ENCODE measurements at places on chromosomes 3 and 15.

GRCh38 chr3:168273917-168274316 is 178.2 kb upstream of the GOLIM4 start:
- no peak for DNase-seq

GRCh38 chr3:4736284-4736861 is 242.9 kb upstream of the BHLHE40 start:
- no peak for DNase-seq

- no peak for DNase-seq
These were observed 207.2 kb downstream of the EPHA3 start for GRCh38 chr3:89314454-89315098.

DNA sequence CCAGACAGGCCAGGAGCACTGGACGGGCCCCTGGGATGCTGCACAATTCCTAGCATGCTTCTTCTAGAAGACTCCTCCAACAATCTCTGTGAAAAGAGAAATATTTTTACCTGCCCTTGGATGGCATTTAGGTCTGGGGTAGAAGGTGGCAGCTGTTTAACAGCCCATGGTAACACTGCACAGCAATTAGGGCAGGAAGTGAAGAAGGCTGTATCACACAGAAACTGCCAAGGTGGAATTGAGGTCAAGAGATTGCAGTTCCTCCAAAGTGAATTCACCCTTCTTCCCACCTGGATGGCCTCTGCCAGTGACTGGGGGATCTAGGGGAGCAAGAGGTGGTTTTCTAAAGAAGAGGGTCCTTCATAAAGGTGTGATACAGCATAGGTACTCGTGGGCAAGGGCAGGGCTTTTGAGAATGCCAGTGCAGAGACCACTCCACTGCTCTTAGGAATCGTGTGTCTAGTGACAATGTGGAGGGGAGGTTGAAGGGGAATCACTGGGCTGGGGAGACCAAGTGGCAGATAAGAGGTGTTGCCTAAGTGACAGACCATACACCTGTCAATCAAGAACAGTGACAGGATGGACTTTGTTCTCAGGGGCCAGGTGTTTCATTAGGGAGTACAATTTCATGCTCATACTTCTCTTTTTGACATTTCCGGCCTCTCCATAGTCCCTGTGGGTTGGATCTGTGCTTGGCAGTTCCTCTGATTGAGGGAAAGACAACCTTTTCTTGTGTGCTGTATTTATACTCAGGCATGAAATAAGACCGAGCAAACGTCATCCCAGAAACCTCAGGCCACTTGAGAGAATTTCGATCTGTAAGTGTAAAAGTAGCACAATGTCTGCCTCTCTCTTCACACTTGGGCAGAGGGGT is 83.5 kb upstream of the BCL6 start:
- DNase-seq, result no peak

DNA sequence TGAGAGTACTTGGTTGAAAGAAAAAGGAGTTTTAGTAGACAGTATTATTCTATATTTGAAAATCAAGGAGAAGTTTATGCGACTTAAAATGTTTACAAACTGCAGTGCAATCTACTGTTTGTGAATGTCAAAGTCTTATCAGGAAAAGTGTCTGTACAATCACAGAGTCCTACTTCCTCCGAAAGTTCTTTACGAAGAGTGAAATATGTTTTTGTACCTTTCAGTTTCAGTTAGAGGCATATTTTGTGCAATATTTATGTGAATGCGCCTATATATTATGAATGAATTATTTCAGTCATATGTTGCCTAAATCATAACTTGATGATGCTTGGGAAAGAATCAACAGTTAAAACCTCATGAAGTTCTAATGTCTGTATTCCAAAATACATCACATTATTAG is 31.5 kb downstream of the NGRN start:
- no peak for DNase-seq

GRCh38 chr3:171980578-171981270 is 58.7 kb upstream of the FNDC3B start:
- no peak for DNase-seq

GRCh38 chr3:187406927-187407326 is 38.7 kb downstream of the RTP4 start:
- DNase-seq, result no peak

DNA sequence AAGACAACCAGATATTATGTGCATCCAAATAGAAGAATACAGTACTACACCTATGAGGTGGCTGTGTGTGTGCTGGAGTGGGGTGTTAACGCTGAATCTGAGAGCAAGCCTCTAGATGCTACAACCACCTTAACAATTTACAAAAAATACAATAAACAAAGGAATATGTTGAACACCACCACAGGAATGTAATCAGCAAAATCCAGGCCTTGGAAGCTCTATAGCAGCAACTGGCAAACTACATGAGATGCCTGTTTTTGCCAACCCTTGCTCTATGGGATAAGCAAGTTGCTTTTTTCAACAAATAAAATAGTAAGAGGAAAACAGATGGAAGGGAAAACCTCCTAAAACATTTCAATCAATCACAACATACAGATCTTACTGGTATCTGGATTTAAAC is 23.9 kb downstream of the SLTM start:
- DNase-seq, result no peak

- no peak for DNase-seq
These were observed 123.7 kb upstream of the CLSTN2 start for GRCh38 chr3:139811331-139811730.
